Thoracic aorta (tissue), 2 donors: ENCODE measurements at places on chromosomes 16 and 17.

DNA sequence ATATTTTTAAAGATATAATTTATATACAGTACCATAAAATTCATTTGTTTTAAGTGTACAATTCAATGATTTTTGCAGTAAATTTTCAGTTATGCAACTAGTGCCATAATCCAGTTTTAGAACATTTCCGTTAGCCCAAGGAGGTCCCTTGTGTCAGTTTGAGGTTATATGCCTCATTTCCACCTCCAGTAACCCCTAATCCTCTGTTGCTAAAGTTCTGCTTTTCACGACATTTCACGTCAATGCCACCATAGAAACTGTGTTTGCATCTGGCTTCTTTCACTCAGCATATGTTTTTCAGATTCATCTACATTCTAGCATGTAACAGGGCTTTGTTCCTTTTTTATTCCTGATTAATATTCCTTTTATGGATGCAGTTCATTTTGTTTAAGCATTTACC lies 42.4 kb upstream of the NUDT7 start:
- DNase-seq = no peak

DNA sequence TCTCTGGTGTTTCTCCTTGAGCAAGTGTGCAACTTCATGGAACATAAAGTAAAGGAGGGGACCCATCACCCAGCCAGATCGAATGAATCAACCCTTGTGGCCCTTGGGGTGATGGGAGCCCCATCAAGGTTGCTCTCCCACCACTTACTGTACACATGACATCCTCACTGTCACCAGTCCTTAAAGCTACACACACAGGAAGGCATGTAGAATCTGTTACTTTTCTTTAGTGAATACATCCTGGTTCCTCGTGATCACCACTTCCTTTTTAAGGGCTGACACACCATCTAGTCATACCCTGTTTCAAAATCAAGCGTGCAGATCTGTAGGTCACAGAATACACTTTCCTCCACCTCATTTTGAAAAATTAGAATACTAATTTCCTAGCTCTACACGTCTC lies 22.6 kb upstream of the MPHOSPH6 start:
- no peak for DNase-seq

DNA sequence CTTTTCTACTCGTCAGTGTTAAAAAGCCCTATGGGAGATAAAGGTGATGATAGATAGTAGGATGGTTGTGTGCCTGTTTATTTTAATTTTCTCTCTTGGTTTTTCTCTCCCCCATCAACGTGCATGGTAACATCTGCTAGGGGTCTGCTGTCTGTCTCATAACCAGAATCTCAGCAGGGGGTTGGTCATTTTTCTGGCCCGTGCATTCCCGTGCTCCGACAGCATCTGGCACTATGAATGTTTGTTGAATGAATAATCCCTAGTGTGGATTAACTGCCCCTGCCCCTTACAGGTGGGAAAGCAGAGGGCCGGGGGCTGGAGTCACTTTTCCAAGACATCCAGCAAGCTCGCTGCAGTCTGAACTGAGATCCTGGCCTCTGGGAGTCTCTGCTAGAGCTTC lies 6.3 kb downstream of the CA5A start:
- no peak for DNase-seq

- no peak for DNase-seq
Observed at GRCh38 chr17:80921741-80922579, 69.7 kb upstream of the CHMP6 start.

DNA sequence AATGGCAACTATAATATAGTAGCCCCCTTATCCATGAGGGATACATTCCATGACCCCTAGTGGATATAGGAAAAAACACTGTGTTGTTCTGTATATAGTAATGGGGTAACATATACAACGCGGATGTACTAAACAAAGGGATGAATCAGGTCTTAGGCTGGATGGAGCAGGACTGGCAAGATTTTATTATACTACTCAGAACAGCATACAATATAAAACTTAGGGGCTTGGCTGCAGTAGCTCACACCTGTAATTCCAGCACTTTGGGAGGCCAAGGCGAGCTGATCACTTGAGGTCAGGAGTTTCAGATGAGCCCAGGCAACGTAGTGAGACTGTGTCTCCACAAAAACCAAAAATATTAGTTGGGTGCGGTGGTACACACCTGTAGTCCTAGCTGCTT lies 26.8 kb downstream of the VMP1 start:
- no peak for DNase-seq

DNA sequence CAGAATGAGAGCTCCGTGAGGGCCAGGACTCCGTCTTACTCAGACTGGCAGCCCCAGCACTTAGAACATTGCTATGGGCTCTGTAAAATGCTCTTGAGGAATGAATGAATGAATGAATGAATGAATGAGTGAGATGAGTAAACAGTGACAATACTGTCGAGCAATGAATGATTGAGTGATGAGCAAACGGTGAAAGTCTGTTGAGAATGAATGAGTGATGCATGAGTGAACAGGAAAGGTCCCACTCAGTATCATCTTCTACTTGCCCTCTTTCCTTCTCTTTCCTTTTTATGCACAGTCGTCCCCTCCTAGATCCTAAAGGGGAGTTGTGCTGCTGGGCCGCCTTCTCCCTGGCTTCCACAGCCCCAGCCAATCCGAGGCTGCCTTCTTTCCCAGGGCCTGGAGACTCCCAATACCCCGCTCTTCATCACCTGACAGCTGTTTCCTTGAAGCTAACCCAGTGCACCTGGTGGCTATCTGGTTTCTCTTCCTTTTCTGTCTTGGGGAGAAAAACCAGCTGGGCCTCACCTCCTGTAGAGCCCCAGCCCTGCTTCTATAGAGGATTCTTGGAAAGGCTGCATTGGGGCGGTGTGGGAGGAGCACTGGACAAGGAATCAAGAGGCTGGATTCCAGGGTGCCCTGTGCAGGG lies 32.7 kb upstream of the CACNG1 start:
- no peak for DNase-seq

DNA sequence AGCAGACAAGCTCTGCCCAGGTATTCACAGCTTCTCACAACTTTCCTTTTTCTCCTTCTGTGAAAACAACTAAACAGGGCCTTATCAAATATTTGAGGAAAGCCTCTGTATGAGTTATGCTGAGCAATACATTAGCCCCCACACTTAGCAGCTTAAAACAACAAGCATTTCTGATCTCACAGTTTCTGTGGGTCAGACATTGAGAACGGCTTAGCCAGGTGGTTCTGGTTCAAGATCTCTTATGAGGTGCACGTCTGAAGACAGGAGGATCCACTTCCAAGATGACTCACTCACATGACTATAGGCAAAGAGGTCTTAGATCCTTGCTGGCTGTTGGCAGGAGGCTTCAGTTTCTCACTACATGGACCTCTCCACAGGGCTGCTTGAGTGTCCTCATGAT lies 181.4 kb upstream of the WSCD1 start:
- no peak for DNase-seq

DNA sequence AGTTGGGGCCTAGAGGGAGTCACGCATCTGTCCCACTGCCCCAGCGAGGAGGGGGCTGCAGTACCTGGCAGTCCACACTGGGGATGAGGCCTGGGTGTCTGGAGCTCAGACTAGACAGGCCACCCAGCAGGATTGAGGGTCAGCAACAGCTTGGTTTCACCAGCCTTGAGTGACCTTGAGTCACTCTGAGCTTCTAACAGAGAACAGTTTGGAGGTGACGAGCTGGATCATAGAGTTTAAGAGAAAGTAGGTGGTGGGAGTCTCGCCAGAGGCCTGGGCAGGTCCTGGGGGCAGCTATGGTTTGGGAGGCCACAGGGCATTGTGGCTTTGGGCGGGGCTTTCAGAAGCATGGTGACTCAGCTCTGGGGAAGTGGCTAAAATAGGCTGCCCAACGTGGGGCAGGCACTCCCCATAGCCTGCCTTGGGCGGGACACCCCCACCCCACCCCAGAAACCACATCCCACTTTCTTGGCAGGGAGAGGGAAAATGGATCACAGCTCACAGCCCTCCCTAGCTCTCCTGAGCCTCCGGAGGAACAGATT lies 20.5 kb downstream of the CDC42EP4 start:
- peak; percentile 77 for DNase-seq

- no peak for DNase-seq
Observed at GRCh38 chr17:34930283-34930682, 31.0 kb downstream of the CCT6B start.

DNA sequence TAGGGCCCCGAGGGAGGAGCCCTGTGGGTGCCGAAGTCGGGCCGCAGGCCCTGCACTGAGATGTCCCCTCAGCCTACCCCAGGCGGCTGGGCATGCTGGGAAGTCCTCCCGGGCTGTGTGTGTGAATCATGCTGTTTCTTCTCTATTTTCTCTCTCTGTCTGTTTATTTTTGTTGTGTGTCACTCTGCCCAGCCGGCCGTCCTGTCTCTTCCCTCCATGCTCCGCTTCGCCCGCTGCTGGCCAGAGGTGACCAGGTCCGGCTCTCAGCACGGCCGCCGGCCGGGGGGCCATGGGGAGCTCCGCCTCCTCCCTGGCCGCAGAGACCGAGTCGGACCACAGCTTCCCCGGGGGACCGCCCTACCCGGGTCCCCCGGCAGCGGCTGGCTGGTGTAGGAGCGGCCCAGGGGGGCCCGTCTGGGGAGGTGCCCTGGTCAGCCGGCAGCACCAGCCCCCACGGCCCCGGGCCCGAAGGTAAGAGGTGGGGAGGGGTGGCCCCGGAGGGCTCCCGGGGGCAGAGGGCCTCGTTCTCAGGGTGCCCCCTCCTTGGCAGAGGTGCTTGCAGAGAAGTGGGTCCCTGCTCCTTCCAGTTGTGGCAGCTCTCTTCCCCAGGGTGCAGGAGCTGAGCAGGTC lies 12.5 kb downstream of the CAPN15 start:
- DNase-seq = no peak

- no peak for DNase-seq
Observed at GRCh38 chr16:85471469-85472431, 141.4 kb upstream of the GSE1 start.

- DNase-seq = no peak
Observed at GRCh38 chr16:66952430-66953110, 8.5 kb upstream of the CES3 start.

DNA sequence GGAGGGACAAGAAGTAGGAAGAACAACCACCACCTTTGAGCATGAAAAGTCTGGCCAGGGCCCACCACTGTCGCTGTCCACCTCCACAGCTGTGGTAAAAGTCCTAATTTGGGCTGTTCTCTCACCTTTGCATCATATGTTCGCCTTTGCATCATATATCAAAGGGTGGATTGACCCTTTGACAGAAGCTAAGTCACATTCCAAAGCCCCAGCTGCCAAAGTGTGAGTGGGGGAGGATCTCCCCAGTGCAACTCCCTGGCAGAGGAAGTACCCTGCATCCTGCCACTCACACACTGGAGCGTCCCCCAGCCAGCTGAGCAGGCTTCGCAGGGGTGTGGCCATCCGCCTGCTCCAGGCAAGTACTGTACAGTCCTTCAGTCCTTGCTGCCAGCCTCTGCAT lies 12.7 kb upstream of the SPECC1 start:
- DNase-seq = no peak

DNA sequence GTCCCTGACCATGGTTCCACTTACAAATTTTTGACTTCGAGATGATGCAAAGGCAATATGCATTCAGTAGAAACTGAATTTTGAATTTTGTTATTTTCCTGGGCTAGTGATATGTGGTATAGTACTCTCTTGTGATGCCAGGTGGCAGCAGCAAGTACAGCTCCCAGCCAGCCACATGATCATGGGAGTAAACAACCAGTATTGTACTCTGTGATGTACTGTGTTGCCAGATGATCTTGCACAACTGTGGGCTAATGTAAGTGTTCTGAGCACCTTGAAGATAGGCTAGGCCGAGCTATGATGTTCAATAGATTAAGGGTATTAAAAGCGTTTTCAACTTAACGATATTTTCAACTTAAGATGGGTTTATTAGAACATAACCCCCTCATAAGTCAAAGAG lies 250.8 kb downstream of the STX8 start:
- DNase-seq = no peak

DNA sequence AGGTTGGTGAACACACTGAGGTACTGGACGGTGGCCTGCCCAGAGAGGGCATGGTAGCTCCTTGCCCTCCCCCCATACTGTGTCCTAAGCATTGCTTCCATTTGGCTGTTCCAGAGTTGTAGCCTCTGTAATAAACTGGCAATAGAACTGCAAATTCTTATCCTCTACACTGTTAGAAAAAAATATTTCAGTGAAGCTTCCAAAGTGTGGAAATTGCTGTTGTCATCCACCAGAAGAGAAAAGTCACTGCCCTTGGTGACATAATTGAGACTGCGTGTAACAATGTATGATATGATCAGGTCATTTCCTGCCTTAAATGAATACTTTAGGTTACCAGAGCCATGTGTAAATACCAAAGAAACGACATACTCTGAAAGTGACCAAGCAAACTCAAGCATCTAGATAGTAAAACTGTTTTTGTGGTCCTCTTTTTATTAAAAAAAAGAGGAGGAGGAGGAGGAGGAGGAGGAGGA lies 65.9 kb downstream of the CEP95 start:
- DNase-seq = no peak

DNA sequence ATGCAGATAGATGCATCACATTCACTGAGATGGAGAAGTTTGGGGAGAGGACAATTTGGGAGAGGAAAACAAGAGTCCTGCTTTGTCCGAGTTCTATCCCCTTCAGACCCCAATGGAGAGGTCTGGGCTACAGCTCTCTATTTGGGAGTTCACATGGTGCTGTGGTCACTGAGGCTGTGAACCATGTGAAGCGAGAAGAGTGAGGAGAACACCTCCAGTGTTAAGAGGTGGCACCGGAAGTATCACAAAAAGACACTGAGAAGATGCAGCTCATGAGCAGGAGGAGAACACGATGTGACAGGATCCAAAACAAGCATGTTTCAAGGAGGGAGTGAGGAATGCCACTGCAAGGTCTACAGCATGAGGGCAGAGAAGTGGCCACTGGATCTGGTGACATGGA lies 39.7 kb downstream of the PIK3R5 start:
- DNase-seq = no peak

DNA sequence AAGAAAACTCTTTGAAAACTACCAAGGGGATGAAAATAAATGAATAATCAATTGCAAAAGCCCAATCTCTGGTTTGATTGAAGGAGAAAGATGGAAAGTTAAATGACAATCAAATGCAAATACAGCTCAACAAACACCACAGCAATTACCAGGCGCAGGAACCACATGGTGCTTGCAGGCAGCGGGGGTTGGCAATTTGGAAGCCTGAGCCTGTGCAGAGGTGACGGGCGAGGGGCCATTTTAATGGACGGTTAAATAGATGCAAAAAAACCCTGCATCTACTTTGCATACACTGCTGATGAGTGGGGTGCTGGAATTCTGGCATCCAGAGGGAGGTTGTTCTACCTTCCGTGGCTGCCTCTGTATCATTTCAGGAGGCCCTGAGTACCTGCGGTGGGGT lies 4.8 kb upstream of the SEZ6 start:
- DNase-seq = no peak

DNA sequence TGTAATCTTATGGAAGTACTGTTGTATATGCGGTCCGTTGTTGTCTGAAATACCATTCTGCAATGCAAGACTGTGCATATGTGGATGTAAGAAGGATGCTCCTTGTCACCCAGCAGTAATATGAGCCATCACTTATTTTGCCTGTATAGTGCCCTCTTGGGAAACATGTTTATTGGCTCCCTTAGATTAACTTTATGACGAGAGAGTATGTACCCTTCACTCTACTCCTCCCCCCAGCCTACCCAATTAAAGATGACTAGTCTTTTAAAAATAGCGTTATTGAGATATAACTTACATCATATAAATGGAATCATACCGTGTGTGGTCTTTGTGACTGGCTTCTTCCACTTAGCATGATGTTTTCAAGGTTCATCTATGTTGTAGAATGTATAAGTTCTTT lies 33.6 kb downstream of the FTO start:
- no peak for DNase-seq
